ENCODE measurements at places on chromosomes 13 and 19. TPM values are rescaled to one million over a fixed set of nuclear protein-coding genes. Genes with fewer than 3 reads are reported as not detected.

The COG6 gene
- 38.2 TPM for total RNA-seq

The DKKL1 gene
- 0.33 TPM for total RNA-seq

The NUDT19 gene
- total RNA-seq: 5.1 TPM

The ZNF578 gene
- total RNA-seq: 3.5 TPM

The ZFP82 gene
- 6.4 TPM for total RNA-seq

The DUXA gene
- total RNA-seq: not detected

The SYCN gene
- not detected for total RNA-seq
